ENCODE measurements at places on chromosomes 11 and 22.

- no peak for DNase-seq
These were observed 9.7 kb upstream of the PIK3IP1 start for GRCh38 chr22:31302006-31302405.

GRCh38 chr11:122814401-122814800 lies 23.9 kb upstream of the CRTAM start:
- DNase-seq, result no peak

- DNase-seq, result no peak
These were observed 12.4 kb upstream of the MUC2 start for GRCh38 chr11:1062075-1062820.

GRCh38 chr11:12565406-12565805 lies 108.8 kb upstream of the TEAD1 start:
- no peak for DNase-seq

GRCh38 chr11:113389272-113389671 lies 1.7 kb downstream of the ANKK1 start:
- no peak for DNase-seq

Data from activated effector memory CD4-positive, alpha-beta T cell treated with Interleukin-2 at 50 U/mL for 16 hours (primary cell).